H54 (cell line): ENCODE measurements at places on chromosomes 1 and 21.
A peak's percentile ranks its signal among the peaks of the same experiment; 100 is the strongest.

GRCh38 chr1:157963713-157964112 is 29.7 kb upstream of the KIRREL1 start:
- peak; percentile 42 for DNase-seq

GRCh38 chr21:34126269-34126668 is 52.9 kb downstream of the MRPS6 start:
- no peak for DNase-seq

DNA sequence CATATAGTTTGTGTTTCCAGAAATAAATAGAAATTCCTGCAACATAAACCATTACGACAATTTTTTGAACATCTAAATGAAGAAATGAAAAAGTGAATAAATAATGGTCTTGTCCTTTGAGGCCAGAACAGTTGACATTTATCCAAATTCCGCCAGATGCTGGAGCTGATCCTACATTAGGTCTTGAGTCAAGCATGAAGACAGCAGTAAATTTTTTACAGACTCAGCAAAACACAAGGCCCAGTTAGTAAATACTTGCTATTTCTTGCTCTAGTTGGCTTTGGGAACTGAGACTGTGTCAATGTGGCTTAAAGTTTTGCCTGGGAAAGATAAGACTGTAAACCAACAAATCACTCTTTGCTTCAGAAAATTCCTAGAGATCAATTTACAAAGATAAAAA is 540.1 kb upstream of the RGS18 start:
- DNase-seq = no peak

GRCh38 chr1:17276568-17276967 is 27.7 kb downstream of the PADI3 start:
- peak; percentile 69 for DNase-seq

DNA sequence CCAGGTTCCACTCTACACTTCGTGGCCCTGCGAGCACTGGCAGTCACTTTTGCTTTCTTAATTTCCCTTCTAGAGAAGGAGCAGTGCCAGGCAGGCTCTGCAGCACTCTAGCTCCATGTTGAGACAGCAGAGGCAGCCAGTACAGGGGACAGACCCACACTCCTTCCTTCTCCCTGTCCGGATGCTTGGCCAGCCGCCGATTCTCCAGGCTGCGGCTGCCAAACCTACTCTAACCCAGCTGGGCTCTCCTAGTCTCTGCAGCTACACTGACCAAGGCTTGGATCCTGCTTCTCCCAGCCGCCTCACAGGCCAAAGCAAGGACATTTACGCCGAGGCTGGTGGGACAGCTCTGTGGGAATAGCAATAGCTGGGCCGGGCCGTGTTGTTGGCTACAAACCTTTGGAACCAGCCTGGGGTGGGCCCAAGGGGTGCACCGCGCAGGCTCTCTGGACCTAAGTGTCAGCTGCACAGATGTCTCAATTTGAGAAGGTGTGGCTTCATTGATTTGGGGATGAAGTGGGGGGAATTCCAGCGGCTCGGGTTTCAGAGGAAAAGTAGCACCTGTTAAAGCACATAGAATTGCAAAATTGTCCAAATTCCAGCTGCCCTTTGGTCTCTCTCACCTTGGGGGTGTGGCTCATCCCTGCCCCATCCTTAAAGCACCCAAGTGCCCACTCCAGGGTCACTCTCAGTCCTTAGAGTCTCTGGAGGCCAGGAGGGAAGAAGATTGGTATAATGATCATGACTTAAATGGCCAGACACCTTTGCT is 3.2 kb downstream of the BARHL2 start:
- DNase-seq = no peak

GRCh38 chr1:60108196-60108595 is 34.6 kb upstream of the C1orf87 start:
- DNase-seq = no peak

DNA sequence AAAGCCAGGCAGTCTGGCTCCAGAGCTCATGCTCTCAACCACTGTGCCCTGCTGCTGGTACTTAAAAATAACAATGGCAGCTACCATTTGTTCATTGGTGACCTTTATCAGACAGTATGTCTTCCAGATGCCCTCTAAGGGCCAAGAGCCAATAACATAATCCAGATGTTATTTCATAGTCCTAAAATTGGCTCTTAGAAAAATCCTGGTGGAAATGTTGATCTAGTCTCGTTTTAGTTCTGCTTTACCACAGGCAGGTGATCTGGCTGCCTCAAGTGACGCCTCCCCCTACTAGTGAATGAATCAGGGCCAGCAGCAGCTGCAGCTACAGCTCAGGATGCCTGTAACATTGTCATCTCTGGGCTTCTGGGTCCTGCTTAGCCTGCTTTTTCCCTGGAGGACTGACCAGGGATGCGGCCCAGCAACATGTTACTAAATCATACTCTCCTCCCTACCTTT is 12.6 kb upstream of the HMGN2 start:
- no peak for DNase-seq

GRCh38 chr1:50985094-50985493 is 15.0 kb downstream of the CDKN2C start:
- DNase-seq = no peak

DNA sequence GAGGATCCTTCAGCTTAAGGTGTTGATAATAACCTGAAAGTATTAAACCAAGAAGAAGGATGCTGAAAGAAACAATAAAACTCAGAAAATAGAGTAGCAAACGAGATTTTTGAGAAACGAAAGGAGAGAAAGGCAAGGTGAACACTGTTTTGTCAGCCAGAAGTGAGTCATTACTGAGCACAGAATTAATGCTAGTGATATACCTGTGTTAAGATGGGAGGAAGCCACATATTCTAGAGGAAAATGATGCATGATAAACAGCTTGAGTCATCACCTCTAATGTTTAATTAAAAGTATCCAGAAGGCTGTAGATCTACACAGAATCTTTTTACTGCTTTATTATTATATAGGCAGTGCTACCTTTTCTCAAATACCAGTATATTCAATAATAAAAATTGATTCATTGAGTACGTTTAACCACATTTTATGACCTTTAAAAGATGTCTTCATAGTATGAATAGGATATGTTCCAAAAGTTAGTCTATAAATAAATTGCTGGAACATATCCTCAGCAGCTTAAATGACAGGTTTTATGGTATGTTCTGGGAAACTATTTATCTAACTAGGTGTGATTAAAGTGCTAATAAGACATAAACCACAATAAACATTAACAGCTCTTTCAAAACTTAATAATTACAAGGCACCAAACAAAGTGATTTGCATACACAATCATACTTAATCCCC is 10.3 kb downstream of the SH3GLB1 start:
- DNase-seq = no peak

- no peak for DNase-seq
Measured at GRCh38 chr1:205313563-205314308, 7.8 kb downstream of the NUAK2 start.

GRCh38 chr1:76951153-76951552 is 83.9 kb downstream of the ST6GALNAC5 start:
- DNase-seq = no peak

GRCh38 chr1:168974117-168974516 is 132.4 kb upstream of the ATP1B1 start:
- no peak for DNase-seq

DNA sequence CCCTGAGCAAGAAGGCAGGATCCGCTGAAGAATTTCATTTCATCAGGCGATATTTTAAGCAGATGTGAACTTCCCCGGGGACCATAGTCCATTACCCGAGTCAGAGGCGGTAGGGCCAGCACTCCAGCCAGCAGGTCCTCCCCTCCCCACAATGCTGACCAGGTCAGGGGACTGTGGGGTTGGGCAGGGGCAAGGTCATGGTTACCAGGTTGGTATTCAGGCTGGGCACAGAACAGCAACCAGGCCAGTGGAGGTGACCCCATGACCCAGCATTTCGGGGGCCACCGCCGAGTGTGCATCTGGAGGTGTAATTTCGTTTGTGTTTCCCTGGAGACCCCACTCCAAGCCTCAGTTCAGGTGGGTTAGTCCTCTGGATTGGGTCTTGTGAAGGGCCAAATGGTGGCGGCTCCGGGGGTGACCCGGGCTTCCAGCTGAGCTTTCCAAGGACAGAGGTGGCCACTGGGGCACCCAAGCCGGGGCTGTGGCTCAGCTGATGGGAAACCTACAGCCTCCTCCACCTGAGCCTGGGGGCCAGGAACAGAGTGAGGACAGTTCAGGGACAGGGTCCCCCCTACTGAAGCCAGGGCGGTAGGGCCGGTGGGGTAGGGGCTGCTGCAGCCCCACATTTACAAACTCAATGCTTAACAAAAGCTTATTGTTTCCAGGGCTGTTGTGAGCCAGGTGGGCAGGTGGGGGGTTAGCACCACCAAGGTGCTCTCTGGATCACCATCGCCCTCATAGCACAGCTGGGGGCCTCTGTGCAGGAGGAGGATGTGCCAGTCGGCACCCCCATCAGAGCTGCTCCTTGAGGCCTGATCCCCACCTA is 2.8 kb downstream of the PRDM16 start:
- no peak for DNase-seq

DNA sequence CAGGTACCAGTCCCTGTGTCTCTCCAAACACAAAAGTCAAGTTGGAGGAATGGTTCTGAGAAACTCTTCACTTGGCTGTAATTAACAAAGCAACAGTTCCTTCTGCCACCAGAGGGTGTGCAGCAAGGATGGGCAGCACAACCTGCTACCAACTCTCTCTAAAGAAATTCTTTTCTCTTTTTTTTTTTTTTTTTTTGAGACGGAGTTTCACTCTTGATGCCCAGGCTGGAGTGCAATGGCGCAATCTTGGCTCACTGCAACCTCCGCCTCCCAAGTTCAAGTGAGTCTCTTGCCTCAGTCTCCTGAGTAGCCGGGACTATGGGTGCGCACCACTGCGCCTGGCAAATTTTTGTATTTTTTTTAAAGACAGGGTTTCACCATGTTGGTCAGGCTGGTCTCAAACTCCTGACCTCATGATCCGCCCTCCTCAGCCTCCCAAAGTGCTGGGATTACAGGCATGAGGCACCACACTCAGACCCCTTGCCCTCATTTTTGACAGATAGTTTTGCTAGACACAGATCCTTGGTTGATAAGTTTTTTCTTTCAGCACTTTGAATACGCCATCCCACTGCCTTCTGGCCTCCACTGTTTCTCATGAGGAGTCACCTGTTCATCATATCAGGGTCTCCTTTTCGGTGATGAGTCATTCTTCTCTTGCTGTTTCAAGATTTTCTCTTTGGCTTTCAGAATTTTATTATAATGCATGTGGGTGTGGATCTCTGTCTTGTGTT is 12.1 kb upstream of the DEGS1 start:
- DNase-seq = no peak

DNA sequence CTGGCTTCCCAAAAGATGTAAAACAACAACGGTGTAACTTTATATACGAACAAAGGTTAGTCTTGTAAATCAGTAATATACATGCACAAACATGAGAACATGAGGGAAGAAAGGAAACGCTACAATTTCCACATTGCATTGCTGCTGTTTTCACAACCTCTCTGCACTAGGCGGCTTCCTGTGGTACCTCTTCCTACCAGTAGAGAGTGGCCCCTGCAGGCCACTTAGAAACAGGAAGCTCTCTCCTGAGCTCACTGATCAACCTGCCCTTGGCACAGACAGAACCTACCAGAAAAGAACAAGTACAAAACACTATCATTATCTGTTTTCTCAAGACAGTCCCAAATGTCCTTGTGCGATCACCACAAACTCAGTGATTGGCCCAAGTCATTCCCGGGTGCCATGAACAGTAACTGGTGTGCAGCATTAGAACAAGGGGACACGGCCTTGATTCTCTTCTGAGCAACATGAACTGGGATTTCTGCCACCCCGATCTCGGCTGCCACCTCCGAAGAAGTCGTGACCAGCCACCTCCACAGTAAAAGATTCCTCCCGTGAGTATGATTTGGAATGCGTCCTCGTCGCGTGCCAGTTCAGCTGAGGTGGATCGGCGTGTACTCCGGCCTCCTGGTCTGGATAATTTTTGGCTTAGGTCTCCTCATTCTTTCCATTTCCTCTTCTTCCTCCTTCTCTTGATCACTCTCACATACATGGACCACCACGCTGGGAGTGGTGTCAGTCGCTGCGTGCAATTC is 5.7 kb upstream of the KCNE1 start:
- no peak for DNase-seq

DNA sequence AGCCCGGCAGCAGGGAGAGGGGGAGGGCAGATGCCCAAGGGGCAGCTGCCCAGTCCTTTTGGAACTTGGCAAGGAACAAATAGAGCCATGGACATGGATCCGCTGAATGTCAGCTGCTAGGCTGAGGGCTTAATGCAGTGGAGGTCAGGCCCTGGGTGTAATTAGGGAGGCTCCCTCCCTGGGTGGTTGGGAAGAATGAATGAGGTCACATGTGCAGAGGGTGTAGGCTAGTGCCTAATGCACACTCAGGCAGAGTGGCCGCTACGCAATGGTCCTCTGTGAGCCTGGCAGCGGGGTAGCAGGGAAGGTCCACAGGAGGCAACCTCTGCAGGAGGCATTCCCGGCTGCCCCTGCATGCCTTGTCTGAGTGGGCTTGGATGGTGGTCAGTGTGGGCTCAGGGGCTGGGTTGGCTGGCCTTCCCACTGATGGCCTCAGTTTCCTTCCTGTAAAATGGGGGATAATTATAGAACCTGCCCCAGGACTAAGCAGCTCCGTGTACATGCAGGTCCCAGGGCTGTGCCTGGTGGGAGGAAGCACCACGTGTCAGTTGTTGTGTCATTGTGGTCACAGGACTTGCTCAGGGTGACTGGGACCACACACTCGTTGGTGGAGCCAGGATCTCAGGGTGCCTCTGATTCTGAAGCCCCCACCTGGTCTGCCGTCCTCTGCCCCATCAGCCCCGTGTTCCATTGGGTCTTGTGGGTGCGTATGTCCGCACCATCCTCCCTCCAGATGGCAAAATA is 81.6 kb upstream of the ACTL8 start:
- DNase-seq = no peak

GRCh38 chr1:170267317-170267716 is 121.6 kb downstream of the NTMT2 start:
- no peak for DNase-seq

DNA sequence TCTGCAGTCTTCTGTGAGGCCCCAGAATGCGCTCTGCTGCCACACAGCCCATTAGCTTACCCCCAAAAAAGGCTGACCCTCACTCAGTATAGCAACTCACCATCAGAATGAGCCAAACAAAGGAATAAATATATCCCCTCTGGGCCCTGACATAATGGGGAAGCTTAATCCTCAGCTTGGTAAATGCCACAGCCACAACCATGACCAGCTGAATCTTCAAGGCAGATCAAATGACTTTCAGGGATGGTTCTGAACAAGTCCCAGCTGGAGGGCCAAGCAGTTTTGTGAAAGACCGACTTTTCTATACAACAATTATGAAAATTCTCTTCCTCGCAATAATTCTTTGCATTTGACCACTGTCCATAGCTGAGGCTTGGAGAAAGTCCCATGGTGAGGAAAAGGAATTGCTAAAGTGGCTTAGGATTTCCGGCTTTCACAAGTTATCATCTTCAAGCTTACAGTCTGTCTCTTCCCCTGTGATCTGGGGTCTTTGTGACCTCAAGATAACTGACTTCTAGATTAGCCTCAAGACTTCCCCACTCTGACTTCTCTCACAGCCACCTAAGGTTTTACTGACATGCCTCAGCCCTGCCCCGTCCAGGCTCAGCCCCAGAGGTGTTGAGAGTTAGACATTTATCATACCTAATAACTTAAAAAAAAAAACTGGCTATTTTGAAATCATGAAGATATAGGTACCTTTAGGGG is 47.8 kb upstream of the PBX1 start:
- no peak for DNase-seq
